ENCODE measurements at places on chromosomes 7 and 10.

- no peak for DNase-seq
These were observed 205.5 kb upstream of the STK17A start for GRCh38 chr7:43377196-43377960.

- no peak for DNase-seq
These were observed 78.6 kb upstream of the GLCCI1 start for GRCh38 chr7:7889791-7890568.

DNA sequence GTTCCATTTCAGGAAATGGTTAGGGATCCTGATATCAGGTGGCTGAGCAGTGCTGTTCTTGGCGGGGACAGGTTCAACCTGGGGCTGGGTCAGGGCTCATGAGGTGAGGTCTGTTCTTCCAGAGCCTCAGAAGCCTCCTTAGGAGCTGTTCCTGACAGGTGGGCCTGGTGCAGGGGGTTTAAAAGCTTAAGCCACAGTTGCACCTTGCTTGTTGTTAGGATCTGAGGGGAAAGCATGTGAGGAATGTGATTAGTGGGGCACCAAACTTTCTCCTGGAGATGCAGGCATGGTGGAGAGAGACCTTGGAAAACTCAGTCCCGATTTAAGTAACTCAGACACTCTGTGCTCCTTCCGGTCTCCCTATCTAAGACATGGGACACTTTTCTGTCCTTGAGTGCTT is 18.7 kb upstream of the CRHR2 start:
- no peak for DNase-seq

DNA sequence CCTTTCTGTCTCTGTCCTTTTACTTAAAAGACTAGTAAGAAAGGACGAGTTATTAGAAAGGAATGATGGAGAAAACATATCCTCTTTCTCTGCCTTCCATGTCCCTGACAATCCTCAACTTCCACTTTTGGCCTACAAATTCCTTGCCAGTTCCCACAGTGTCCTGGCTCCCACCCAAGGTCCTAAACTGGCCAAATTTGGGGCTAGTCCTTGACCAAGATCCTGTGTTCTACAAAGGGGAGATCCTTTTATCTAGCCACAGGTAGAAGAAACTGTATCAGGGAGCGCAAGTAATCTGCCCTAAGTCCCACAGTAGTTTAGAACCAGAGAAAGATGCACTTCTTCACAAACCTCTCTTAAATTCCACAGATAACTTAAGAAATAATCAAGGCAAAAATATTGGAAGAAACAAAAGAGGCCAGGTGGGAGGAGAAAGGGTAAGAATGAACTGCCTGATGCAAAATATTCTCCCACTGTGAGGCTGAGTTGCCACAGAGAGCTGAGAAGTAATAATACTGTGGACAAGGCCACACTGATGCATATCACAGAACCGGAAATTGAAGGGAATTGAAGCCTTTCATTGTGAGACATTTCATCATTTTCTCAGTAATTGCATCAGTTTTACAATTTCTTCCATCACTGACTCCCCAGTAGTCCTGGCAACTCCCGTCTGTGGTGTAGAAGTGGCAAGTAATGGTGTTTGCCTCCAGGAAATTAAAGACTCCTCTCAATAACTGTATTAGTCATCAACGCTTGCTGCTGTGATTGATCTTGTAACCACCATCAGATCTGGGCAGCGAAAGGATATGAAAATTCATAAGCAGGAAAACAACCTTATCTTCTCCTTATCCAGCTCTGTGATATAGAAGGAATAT is 47.2 kb downstream of the DNAJC12 start:
- DNase-seq, result no peak

DNA sequence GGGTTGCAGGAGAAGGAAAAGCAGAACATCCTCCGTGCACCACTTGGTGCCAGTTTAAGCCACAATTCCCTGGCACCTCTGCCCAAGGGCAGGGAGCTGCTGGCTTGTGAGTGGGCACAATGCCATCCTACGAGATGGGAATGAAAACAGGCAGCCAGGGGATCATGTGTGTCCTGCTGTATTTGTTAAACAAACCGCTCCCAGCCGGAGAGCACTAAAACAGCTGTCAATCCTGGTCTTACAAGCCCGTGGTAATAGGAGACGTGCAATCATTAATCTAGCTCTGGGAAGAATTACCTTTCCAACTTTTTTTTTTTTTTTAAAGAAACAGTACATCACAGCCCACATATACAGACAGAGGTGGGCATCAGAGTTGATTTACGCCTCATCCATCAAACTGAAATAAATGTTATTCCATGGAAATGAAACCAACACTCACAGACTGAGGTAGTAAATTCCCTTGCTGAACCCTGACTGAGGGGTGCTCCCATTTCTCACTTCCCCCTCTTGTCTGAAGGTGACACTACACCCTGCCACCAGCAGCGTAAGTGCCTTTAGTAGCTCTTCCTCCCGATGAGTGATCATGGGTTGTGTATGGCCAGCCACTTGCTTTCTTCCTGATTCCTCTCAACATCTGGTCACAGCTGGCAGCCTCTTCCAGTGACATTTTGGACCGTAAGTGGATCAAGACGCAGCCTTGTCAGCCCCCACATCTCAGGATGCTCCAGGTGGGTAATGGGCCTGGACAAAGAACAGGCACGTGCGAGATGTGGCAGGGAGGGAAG is 143.8 kb downstream of the TEX36 start:
- DNase-seq, result no peak

GRCh38 chr7:4722960-4723630 is 41.0 kb downstream of the FOXK1 start:
- DNase-seq, result no peak

DNA sequence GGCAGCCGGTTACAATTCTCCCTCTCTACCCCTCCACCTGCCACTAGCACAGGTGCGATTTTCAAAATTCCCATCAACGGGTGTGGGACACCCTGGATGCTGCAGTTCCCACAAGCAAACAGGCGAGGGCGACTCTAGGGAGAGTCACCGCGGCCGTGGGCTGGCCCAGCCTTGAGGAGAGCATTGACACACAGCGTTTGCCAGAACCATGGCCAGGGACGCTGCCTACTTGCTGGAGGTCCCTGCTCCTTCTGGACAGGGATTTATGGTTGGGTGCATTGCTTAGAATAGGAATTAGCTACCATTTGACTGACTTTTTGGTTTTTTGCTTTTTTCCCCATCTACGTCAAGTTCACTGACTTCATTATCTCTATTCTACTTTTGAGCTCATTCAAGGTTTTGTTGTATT is 19.0 kb upstream of the CLDN4 start:
- peak; percentile 4 for DNase-seq

GRCh38 chr7:29080803-29081202 is 65.5 kb downstream of the CPVL start:
- DNase-seq, result no peak

GRCh38 chr7:131456338-131456737 is 100.1 kb downstream of the PODXL start:
- DNase-seq, result no peak

GRCh38 chr10:45278860-45279498 is 36.4 kb downstream of the OR13A1 start:
- DNase-seq, result no peak

DNA sequence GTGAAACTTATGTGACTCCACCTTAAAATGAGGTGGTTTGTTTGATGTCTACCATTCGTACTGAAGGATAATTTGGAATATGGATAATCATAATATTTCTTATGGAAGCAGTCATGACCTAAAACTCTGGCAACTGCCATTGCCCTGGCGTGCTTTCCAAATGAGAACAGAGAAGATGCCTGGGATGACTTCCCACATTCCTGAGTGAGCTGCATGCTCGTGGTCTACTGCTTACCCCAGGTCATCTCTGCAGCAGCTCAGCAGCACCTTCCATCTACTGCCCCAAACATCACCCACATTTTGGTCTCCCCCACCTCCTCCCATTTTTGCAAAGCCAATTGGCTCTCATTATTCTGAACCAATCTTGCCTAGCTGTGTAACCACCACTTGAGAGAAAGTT is 40.1 kb downstream of the LYZL1 start:
- DNase-seq, result no peak

DNA sequence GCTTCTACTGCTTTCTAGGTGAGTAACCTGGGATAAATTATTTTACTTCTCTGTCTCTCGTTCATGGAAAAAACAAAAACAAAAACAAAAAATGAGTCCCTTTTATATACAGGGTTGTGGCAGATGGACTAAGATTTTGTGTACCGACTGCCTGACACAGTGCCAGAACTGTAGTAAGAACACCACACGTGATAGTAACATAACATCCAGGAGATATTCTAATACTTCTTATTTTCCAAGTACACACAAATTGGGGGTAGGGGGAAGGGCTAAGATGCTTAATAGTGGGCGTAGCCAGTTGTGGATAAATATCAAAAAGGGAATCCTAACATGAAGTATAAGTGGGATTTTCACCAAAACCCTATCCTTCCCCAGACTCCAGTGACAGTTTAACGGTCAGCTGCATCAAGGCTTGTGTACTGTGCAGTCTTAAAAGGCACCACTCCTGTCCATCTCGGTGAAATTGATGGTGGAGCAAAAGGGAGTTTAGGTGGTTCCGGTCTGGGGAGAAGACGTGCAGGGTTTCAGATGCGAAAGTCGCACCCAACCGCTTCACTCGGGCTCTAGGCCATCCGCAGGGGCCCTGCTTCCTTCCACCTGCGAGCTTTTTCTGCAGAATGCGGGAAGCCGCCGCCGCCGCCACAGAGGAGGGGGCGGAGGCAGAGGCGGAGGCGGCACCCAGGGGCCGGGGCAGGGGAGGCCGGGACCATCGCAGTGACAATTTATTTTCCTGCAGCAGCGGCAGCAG is at the start of gene STAMBPL1:
STAMBPL1 (plus strand) TSS at position 712 of the 748 bp plus-strand sequence. CDS start 21,464 bp downstream, outside the sequence.
- DNase-seq, result peak; percentile 78

DNA sequence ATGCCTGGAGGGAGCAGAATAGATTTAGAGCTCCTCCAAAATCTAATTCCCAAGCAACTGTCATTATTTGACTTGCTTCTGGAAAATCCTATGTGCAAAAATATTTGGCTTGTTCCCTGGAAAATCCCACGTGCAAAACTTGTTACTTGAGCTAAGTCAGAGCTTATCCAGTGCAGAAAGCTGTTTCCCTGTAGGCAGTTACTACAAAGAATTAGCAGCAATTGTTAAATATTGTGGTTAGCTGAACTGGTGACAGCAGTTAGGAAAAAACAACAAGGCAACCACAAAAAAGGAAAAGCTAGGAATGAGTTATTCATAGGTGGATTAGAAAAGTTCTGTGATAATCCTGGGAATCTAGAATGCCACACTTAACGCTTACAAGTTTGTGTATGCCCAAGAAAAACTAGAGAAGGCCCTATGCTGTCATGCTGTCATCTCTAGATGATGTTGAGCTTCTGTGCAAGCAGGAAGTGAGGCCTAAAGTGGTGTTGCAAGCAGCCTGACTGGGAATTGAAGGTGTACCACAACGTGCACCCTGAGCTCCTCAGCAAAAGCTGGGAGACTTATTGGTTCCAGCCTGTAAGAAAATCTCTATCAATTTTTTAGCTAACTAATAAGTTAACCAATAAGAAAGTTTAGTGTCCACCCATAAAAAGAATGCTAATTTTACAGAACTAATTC is 738.6 kb upstream of the LRRTM3 start:
- DNase-seq, result no peak

DNA sequence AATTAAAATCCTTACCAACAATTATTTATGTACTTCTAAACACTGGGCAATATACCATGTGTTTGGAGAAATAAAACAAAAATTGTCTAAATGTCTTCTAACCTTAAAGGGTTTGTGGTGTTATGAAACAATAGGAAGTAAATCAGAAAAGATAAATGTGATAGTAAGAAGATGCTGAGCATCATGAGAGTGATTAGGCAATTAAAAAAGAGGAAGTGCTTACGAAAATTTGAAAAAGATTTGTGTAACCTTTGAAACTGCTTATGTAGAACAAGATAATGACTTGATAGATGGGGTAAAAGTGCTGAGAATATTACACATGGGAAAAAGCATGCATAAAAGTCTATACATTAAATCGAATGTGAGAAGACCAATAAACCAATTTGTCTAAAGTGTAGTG is 573.4 kb upstream of the CNTNAP2 start:
- DNase-seq, result no peak

DNA sequence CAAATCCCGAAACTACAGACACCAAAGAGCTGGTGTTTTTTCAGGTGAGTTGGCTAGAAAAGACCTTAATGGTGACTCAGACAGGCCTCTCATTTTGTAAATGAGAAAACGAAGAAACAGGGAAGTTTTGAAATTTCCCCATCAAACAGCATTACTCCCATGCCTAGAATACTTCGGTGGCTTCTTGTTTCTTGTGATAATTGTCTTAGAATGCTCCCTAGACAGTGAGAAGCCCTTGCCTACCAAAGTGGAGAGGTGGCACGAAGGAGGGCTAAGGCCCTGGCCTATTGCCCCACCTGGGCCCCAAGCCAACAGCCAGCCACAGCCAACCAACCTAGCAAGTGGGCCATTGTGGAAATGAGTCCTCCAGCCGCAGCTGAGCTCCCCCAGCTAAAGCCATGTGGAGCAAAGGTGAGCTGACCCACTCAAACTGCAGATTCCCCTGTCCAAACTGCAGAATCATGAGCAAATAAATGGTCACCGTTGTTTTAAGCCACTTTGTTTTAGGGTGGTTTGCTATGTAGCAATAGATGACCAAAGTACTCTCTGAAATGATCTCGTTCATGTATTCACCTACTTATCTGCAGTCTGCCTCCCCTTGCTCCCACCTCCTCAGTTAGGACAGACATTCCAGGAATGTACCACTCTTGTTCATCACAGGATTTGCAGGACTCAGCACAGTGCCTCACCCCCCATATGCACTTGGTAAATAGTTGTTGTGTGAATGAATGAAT is 97.7 kb upstream of the FGFR2 start:
- DNase-seq, result no peak

DNA sequence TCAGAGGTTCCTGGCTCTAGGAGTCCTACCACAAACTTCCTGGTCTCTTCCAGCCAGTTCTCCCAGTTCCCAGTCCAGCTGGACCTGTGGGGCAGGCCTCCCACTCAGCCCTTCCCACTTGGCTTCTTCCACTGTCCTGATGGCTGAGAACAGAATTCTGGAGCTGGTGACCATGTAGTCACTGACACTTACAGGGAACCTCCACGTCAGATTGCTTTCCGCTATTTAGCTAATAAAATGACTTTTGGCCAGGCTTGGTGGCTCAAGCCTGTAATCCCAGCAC is 63.5 kb upstream of the ZRANB1 start:
- DNase-seq, result no peak

DNA sequence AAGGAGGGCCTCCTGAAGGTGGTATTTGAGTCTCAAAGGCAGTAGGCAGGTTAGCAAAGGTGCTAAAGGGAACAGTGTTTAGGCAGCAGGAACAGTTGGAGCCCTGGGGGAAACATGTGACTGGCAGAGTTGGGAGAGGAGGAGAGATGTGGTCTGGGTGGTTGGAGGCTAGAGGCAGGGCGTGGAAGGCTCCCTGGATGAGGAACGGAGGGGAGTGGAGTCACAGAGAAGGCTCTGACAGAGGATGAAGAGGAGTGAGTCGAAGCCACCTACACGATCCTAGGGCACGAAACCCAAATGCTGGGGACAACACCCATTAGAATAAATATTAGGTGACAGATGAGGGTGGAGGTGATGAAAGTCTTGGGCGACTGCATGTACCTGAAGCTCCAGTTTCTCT is 19.6 kb upstream of the MGMT start:
- no peak for DNase-seq

DNA sequence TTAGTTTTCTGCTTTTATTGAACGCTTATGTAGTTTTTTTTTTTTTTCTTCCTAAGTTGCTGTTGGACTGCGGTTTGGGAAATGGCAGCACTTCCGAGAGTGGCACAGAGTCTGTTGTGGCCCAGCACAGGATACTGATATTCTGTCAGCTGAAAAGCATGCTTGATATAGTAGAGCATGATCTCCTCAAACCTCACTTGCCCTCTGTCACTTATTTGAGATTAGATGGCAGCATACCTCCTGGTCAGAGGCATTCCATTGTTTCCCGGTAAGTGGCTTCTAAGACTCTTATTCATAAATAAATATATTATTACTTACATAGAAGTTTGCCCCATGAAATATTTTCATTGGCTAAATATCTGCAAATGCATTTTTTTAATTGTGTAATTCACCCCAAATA is 101.1 kb downstream of the BTAF1 start:
- DNase-seq, result no peak
